ENCODE measurements at places on chromosomes 5 and 9.

DNA sequence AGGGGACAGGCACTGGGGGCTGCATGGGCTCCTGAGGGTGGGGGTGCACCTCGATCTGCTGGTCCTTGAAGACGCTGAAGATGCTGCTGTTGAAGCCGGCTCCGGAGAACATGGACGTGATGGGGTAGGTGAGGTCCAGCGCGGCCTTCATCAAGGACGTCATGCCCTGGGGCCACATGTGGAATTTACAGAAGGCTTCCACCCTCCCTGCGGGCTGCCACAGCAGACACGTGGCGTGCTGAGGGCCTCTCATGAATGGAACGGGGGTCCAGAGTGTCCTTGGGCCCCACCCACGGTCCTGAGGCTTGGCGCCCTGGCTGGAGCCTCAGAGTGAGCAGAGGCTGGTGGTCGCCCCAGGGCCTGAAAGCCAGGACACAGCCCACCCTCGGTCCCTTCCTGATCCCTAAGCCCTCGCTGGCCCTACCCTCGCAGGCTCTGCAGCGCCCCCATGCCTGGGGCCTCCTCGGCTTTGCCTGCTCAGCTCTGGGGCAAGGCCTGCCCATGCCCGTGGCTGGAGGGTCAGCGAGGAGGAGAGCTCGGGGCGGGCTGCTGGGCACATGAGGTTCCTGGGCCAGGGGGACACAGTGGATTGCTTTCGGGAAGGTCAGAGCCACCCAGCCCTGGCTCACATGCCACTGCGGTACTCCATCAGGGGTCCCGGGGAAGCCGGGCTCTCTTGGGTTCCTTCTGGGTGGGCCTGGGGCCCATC, 5.3 kb upstream of the NSMF start:
- no peak for DNase-seq

- DNase-seq: no peak
Observed at GRCh38 chr5:150689120-150689519, 11.7 kb downstream of the RBM22 start.

GRCh38 chr5:139647506-139648204, 494 bp upstream of the CXXC5 start:
- DNase-seq: no peak

- DNase-seq: no peak
Observed at GRCh38 chr5:120098426-120098825, 365.7 kb upstream of the PRR16 start.

DNA sequence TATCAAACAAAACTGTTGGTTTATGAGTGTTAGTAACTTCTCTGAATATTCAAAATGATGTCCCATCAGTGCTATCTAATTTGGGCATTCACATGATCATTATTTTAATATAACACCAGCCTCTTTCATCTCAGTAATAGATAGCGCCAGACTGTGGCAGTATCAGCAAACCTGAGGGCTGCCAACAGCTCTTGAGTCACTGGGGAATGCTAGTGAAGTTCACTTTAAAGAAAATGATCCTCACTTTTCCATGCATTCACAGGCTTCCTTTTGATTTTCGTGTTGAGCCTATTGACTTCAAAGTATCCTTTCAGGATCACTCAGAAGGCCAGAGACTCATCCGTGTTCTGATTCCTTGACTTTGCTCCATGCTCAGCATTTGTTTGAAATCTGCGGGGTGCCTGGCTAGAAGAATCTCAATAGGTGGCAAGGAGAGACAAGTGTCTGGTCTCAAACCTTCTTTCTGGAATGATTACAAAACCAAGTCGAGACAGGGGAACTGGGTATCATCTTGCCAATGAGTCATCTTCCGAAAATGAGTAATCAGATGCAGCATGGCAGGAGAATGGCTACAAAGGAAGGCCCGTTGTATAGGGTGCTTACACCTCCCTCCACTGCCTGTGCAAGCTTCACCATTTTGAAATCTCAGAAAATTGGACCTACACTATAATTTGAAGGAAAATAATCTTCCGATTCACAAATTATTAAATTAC, 509.1 kb downstream of the RASEF start:
- DNase-seq: no peak

DNA sequence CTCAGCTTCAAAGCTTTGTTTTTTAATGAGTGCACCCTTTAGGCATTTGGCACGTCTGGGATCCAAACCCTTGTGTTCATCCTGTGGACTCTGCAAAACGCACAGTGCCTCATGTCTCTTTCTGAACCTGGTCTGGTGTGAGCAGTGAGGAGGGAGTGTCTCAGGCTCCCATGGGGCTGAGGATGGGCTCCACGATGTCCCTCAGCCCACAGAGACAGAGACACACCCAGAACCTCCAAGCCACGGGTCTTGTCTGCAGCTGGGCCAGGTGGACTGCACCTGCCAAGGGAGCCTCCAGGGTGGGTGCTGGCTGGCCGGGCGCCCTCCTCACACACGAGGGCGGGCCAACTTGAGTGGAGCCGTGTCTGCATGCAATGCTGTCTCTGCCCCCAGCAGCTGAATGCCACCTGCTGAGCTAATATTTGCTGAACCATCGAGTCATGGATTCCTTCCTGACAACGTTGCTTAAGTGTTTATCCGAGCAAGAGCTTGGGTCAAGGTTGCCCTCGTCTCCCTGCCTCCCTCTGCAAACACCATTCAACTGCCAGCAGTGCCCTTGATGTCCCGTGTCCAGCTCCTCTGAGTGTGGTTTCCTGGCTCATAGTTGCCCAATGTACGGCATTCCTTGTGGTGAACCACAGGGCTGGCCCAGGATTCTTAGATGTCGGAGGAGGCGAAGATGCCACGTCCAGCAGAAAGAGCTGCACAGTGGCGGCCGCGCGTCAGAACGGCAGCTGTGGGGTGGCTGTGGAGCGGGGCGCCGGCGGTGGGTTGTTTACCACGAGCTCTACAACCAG, 31.4 kb upstream of the LPCAT1 start:
- no peak for DNase-seq

DNA sequence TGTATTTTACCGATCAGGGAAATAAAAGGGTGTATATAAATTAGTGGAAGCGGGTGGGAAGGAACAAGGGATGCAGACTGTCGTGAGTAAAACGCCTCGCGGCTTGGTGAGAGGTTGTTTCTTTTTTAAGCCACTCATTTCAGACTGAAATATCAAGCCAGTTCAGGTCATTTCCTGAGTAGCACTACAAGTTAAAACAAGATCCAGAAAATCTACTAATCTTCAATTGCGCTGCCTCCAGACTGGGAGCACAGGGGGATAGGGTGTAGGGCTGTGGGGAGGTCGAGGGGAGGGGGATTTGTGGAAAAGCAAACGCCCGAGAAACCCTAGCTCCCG, 140.8 kb downstream of the TSSK1B start:
- DNase-seq: no peak

- no peak for DNase-seq
Observed at GRCh38 chr5:154276973-154277331, 86.4 kb downstream of the GALNT10 start.

DNA sequence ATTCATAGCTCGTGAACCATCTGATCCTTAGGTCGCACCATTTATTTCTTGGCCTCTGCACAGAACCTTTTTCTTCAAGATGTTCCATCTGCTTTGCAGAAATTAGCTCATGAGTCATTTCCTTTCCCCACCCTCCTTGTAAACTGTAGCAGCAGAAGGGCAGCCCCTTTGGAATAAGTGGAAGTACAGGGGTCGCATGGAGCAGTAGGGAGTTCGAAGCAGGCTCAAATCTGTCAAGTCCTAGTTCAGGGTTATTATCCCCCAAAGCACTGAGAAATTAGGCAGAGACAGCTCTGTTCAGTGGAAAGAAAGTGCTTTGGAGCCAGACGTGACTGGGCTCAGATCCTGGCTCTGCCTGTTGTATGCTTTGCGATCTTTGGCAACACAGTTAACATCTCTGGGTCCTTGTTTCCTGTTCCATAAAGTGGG, 84.2 kb downstream of the SGCD start:
- no peak for DNase-seq

GRCh38 chr5:66967826-66968262, 228.8 kb downstream of the CD180 start:
- DNase-seq: no peak

GRCh38 chr5:51278539-51278938, 104.7 kb upstream of the ISL1 start:
- no peak for DNase-seq

DNA sequence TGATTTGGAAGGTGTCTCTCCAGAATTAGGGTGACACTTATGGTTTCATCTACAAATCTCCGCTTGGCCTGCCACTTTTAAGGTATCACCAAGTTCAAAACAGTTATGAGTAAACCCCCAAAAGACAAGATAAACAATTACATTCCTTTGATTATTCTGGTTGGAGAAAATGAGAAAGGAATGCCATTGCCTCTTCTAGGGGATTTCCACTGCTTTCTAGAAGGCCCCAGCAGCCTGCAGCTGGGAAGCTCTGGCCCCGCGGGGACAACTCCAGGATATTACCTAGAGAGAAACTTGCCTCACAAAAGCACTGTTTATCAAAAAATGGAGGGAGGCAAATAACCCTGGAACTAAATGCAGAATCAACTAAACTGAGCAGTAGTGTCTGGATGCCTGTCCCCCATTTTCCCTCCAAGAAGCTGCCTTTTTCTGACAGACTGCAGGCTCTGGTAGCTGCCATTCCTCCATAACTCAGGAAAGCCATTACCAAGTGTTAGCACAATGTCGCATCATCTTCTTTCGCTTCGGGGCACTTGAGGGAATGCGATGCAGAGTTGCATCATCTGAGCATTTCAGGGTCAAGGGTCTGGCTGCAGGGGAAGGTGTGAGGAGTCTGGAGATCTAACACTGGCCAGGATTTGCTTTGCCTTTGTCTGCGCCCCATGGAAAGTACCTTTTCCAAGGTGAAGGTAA, 71.5 kb upstream of the PLPP6 start:
- DNase-seq: no peak

- DNase-seq: no peak
Observed at GRCh38 chr5:21219966-21220365, 1232.0 kb upstream of the CDH18 start.

GRCh38 chr5:72790186-72790585, 26.3 kb upstream of the TNPO1 start:
- no peak for DNase-seq

DNA sequence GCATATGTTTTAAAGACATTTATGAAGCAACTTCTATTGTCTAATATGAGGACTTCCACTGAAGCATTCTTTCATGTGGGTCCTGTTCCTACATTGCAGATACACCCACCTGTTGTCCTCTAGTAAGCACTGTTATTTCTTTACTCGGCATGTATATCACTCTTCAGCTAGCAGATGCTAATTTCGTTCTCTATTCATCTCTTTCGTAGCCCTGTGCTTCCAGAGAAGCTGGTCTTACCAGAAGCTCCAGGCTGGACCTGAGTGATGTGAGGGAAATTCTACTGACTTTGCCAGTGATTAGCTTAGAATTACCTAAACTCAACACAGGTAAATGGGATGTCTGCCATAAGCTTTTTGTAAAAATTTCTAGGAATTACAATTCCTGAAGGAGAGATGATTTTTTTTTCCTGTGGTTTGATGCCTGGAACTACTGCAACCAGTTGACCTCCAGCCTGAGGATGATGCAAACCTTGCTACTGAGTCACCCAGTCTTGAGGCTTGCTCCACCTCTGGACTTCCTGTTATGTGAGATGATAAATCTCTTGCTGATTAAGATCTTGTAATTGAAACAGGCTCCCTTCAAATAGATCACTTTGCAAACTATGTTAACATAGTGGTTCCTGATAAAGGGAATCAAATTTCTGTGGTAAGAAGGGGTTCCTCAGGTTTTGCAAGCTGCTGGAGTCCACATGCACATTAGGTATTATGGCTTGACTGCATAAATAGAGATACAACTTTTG, 52.2 kb upstream of the SPINK5 start:
- no peak for DNase-seq

DNA sequence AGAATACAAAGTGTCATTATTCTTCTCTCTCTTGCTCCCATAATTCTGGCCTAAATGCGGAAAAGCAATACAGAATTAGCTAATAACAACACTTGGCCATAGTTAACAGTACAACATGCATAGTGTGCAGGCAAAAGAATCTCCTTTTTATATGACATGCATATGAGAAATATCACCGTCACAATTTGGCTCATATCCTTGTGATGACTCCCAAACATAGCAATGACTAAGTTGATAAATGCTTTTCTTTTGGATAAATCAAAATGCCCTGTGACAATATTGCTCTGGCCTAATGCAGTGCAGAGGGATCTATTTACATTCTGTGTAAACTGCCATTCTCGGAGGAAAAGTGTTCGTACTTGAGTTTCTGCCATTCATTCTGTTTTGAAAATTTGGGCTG, 121.9 kb upstream of the GHR start:
- DNase-seq: no peak

GRCh38 chr5:152397581-152397980, 7.5 kb downstream of the NMUR2 start:
- DNase-seq: no peak

DNA sequence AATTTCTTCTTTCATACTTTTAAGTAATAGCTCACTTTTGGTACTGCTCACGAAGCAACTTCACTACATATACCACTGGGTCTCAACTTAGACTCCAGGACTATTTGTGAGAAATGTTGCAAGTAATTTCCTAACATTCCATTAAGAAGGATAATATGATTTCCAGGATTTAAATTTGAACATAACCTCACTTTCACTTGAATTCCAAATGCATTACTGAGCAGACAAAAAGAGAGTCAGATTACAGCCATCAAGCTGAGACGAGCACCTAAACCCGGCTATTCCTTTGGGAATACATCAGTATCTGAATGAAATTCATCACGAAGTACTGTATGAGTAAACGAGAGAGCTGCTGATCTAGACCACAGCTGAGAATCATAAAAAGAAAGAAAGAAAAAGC, 47.3 kb downstream of the LIFR start:
- DNase-seq: no peak

DNA sequence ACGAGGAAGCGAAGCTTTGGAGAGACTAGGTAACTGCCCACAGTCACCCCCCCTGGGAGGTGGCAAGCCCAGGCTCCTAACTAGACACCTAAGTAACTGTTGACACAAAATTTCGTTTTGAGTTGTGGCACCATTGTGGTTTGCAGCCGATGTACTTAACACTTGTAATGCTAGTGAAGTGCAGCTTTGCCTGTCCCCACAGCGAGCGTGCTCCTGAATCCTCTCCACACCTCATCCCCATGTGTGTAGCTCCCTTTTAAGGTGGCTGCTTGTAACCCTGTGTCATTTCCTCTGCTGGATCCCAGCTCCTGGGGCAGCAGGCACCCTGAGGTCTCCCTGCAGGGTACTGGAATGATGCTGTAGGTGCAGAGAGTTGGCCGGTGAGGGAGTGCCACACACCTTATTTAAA, 114.9 kb downstream of the TRIO start:
- no peak for DNase-seq

- no peak for DNase-seq
Observed at GRCh38 chr9:69215774-69216485, 41.9 kb downstream of the TJP2 start.

DNA sequence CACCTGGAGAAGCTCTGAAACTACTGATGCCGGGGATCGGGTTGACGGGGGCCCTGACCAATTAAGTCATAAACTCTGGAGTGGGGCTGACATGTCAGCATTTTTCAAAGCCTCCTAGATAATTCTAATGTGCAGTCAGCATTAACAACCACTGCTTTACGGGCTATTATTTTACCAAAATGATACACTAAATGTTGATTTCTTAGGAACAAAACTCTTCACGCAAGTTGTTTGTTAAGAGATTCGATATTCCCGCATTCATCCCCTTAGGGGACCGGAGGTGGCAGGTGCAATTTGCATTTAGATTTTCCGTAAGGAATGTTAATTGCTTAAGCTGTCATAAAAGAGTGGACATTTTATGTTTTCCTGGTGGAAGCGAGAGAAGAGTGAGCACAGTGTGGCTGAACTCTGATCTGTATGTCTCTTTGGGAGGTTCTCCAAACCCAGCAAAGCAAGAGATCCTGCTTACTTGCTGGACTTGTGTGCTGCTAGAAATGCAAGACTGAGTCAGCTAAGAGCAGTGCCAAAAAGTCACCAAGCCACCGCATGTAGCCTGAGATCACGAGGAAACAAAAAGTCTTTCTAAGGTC, 77.6 kb downstream of the UGCG start:
- no peak for DNase-seq
